ENCODE measurements at places on chromosomes 16 and 17.

DNA sequence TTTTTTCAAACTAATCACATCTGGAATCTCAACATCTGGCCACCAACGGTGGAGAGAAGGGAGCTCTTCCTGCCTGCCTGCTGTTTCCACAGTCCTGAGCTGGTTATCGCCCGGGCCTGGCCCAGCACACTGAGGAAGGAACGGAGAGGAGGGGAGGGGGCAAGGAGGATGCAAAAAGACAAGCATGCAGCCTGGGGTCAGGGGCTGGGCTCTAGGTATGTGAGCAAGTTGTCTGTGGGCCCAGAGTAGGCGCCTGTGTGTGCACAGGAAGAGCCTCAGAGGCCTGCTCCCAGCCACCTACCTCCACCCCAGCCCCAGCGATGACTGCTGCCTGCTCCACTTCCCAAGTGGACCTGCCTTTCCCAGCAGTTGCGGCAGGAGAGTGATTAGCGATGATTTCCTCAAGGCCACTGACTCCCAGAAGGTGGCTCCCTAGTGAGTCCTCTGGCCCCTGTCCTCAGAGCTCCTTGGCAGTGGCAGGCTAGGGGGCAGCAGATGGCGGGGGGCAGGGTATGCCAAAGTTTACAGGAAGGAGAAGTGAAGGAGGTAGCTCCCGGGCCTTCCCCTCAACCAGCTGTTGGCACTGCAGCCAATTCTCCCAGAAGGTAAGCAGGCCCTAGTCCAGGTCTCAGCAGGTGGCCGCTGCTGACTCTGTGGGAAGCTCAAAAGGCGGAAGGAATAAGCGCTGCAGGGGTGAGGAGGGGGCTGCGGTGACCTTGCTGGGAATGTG, 27.0 kb upstream of the RASD1 start:
- no peak for DNase-seq

DNA sequence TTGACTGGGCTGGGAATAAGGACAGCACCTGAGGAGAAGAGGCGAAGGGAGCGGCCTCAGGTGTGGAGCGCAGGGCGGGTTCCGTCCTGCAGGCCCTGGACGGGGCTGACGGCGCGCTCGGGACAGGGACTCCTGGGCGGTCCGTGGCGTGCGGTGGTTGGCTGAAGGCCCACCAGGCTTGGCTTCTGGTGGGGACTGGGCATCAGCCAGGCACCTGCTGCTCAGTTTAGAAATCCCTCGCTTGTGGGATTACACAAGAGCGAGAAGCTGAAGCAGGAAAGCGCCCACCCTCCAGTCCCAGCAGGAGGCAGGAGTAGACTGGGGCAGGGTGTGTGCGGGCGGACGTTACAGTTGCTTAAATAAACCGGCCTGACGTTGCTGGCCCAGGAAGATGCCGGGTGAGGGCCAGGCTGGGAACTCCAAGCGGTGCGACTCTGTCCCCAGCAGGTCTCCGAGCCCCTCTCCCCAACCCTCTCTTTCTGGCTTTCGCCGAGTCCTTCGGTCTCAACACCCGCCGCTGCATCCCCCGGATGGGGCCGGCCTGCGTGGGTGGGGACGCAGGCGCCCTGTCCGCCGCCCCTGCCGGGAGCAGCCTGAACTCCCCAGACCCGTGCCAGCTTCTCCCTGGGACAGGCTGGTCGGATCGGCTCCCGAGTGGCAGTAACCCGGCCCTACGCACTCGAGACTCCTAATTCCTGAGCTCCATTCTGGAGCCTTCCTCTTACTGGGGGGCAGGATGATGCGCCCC, 639 bp downstream of the MIF4GD start:
- peak; percentile 79 for DNase-seq

DNA sequence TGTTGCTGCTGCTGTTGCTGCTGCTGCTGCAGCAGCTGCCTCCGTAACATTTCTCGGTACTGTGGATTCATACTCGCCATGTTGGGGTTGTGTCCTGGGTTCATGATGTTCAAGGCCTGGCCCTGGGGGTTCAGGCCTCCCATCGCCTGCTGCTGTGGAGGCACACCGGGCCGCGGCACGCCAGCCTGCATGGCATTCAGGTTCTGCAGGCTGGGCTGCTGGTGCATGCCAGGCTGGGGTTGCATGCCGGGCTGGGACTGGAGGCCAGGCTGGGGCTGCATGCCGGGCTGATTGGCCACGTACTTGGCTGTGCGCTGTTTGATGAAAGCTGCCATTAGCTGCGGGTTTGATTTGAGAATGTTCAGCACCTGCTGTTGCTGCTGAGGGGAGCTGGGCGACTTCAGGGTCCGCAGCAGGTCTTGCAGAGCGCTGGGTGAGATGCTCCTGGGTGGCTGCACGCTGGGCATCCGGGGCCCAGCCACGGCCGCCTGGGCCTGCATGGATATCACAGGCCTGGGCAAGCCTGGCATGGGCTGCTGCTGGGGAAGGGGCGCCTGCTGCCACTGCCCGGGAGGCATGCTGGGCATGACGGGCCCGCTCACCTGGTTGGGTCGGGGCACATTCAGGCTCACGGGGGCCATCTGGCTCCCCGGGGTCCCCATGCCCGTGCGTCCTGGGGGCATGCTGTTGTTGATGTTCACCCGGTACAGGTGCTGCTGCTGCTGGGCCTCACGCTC, 11.3 kb upstream of the TRAP1 start:
- DNase-seq = no peak

- no peak for DNase-seq
Observed at GRCh38 chr16:80006241-80007215, 406.0 kb upstream of the MAF start.

DNA sequence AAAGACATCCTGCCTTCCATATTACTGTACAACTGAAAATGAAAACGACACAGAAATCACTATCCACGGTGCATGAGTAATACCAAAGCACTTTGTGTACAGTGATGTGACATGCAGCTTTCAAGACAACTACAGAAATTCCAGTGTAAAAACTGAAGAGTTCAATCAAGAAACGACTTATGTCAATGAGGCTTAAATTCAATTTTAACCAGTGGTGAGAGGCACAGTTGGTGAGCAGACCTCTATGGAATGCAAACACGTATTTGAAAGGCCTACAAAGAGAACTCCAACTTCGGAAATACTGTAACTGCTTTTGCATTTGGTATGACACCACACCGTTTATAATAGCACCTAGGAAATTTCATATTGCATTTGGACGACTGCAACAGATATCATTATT, 87.6 kb downstream of the USP31 start:
- DNase-seq = no peak

GRCh38 chr16:48511071-48511540, 98.9 kb downstream of the N4BP1 start:
- DNase-seq = no peak

DNA sequence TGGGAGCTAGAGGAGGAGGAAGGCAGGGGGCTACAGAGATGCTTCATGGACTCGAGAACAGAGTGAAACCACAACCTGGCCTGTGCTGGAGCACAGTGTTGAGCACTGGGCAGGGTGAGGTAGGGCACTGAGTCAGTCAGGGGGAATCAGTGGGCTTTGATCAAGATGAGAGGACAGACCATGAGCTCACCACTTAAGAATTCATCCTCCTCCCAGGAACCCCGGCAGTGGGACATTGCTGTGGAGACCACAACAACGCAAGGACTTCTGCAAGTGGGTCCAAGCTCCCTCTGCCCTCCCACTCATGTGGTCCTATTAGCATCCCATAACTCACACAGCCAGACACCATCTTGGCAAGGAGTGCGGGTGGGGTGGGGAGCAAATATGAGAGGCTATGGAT, 1.7 kb upstream of the CES5A start:
- no peak for DNase-seq

GRCh38 chr17:30556374-30557332, 79.4 kb downstream of the GOSR1 start:
- DNase-seq = no peak

DNA sequence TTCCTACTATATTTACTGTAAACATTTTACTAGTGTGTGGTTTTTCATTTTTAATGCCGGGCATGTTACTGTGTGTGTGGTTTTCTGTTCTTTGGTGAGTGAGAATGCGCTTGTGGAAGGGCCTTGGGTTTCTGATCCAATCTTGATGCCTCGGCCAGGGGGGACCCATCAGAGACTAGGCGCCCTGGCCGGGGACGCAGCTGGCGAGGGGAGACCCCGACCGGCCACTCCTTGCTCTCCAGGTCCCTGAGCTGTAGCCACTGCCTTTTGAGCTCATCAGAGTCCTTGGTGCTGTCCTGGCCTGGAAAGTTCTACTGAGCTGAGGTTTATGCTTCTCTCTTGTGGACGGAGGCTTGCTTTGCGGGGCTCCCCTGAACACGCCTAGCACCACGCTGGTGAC, 37.5 kb downstream of the KIAA0513 start:
- DNase-seq = no peak

GRCh38 chr17:34723875-34724274, 144.5 kb downstream of the TMEM132E start:
- DNase-seq = no peak

DNA sequence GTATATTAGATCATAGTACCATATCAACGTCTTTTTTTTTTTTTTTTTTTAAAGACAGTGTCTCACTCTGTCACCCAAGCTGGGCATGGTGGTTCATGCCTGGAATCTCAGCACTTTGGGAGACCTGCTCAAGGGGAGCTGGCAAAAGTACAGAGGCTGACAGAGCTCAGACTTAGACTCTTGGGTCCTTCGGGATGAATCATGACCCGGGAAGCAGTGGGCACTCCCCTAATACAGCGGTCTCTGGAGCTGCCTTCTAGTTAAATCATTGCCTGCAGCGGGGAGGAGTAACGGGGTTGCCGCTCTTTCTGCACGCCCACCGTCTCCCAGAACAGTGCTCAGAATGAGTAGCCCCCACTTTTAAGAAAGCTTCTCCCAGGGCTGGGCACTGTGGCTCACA, 174.4 kb downstream of the CPPED1 start:
- no peak for DNase-seq

- DNase-seq = no peak
Observed at GRCh38 chr16:86395477-86395876, 114.8 kb upstream of the FOXF1 start.

GRCh38 chr17:50949989-50950877, 84.1 kb upstream of the TOB1 start:
- peak; percentile 86 for DNase-seq

- DNase-seq = no peak
Observed at GRCh38 chr17:82029391-82029790, 2.1 kb upstream of the RAC3 start.

DNA sequence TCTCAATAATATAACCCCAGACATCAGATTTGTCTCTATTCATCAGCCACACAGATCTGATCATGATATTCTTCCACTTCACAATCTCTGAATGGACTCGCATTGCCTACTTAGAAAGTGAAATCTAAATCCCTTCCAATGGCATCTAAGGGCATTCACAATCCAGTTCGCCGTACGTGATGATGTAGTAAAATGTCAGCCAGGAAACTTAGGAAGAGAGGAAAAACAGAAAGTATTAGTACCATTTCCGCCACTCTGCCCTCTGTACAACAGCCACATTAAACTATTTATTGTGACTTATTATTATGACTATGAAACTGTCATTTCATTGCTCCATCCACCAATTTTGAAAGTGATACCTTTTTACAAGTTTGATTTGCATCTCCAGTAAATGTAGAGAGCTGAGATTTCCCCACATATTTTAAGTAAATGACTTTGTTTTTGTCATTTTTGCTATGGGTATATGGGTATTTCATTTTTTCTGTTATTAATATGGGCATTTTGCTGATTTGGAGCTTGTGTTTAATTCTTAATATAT, 69.4 kb upstream of the SMIM36 start:
- DNase-seq = no peak

- DNase-seq = no peak
Observed at GRCh38 chr16:11085916-11086315, 141.6 kb downstream of the CLEC16A start.

DNA sequence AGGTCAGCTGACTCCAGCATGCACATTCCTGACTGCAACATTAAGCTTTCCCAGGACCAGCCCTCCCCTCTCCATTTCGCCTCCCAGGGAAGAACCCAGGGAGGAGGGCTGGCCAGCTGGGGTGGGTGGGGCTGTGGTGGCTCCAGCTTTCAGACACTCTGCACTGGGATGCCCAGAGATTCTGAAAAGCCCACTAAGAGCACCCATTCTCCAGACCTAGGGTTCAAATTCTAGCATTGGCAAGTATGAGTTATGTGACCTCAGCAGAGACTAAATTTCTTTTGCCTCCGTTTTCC, 7.8 kb downstream of the DLX3 start:
- no peak for DNase-seq

DNA sequence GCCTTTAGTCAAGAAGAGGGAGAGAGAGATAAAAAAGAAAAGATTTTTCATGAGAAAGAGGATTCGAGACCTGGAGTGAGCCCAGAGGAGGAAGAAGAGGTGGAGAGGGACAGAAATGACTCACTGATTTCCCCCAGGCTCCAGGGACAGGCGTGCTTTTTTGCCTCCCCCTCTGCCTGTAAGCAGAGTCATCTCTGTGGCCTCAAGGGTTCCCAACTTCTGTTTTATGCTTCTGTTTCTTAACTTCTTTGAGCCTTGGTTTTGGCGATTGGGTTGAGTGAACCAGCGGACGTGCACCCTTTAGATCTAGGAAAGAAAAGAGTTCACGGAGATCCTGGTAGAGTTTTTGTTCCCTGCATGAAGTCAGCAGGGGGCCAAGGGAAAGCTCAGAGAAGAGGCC, 147.9 kb upstream of the NOL11 start:
- DNase-seq = no peak

DNA sequence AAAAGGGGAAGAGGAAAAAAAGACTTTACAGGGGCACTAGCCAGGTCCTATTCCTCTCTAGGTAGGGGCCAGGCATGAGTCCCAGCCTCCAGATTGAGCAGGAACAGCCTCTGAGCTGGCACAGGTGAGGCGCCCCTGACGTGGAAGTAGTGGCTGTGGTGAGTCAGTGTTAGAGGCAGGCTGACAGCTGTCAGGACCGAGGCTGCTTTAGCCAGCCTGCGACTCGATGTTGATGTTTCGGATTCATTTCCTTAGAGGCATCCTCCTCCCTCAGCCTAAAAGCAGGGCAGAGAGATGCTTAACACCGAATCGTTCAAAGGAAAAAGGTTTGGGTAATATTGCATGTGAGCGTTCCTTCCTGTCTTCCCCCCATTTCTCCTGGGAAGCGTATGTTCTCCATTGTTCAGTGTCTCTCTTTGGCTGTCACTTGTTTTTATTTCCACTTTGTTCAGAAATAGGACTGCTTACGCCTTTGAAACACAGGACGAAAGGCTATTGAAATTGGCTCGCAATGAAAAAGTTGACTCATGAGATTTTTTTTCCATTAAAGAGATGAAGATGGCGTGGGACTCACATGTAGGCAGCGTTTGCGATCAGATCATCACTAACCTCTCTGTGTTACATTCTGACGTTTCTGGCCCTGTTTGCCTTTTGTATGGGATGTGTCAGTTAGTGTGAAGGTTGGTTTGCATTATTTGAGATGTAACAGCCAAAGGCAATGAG, 1.3 kb downstream of the KIAA0513 start:
- no peak for DNase-seq
